Cerebellar nuclear complex (tissue), 1 donor: ENCODE measurements at places on chromosomes 13 and 19.

DNA sequence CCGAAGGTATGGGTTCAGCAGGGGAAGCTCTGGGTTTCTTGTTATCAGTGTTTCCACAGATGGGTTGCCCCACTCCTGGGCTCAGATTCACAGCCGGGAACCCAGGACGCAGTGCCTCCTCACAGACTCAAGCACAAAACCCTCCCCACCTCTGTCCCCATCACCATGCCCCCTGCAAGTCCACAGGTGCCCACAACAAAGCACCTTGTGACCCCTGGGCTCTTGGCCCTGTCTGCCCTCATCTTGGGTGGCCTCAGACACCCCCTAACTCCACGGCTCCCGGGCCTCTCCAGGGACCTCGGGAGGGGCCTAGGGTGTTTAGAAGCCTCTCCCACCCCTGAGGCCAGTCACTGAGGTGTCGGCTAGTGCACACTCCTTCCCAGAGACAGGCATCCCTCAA is 231.7 kb downstream of the TUBA3C start:
- DNase-seq: no peak

GRCh38 chr13:79456656-79457365 is 24.1 kb upstream of the NDFIP2 start:
- DNase-seq: no peak

DNA sequence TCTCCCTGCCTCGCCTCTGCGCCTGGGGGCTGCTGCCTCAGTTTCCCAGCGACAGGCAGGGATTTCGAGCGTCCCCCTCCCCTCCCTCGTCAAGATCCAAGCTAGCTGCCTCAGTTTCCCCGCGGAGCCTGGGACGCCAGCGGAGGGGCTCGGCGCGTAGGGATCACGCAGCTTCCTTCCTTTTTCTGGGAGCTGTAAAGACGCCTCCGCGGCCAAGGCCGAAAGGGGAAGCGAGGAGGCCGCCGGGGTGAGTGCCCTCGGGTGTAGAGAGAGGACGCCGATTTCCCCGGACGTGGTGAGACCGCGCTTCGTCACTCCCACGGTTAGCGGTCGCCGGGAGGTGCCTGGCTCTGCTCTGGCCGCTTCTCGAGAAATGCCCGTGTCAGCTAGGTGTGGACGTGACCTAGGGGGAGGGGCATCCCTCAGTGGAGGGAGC is 722 bp upstream of the ICAM1 start:
- no peak for DNase-seq

DNA sequence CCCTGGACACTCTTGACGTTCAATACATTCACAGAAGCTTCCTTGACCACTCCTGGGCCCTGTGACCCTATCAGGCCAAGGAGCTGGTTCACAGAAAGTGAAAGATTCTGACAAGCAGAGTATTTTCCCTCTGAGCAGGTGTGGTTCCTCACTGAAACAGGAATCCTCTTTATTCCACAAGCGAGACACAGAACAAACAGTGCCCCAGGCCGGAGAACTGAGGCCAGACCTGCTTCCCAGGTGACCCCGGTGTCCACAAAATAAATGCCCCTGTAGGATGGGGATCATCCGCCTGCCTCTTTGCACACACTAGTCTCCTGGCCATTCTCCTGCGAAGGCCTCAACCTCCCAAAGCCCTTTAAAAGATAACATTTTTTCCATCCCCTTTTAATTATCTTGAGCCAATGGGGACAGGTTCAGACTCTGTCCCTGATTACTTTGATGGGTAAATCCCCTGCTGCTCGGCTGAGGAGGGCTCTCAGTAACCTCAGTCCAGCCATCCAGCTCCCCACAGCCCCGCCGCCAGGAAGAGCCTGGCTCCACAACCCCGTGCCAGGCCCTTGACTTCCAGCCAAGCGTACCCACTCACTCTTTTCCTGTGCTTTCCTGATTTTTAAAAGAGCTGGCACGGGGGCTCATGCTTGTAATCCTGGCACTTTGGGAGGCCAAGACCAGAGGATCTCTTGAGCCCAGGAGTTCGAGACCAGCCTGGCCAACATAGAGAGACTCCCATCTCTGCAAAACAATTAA is 129.1 kb downstream of the FOXO1 start:
- DNase-seq: no peak

DNA sequence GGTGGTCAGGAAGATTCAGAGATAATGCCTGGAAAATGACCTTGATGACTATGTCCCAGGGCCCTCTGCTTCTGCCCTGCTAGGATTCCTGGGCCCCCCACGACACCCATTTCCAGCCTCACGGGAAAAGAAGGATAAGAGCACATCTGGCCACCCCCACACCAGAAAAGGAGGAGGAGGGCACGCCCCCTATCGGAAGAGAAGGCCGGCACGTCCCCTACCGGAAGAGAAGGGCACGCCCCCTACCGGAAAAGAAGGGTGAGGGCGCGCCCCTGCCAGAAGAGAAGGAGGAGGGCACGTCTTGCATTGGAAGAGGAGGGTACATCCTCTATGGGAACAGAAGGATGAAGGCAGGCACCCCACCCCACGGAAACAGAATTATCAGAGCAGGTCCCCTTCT is 84.3 kb downstream of the IER2 start:
- DNase-seq: no peak

DNA sequence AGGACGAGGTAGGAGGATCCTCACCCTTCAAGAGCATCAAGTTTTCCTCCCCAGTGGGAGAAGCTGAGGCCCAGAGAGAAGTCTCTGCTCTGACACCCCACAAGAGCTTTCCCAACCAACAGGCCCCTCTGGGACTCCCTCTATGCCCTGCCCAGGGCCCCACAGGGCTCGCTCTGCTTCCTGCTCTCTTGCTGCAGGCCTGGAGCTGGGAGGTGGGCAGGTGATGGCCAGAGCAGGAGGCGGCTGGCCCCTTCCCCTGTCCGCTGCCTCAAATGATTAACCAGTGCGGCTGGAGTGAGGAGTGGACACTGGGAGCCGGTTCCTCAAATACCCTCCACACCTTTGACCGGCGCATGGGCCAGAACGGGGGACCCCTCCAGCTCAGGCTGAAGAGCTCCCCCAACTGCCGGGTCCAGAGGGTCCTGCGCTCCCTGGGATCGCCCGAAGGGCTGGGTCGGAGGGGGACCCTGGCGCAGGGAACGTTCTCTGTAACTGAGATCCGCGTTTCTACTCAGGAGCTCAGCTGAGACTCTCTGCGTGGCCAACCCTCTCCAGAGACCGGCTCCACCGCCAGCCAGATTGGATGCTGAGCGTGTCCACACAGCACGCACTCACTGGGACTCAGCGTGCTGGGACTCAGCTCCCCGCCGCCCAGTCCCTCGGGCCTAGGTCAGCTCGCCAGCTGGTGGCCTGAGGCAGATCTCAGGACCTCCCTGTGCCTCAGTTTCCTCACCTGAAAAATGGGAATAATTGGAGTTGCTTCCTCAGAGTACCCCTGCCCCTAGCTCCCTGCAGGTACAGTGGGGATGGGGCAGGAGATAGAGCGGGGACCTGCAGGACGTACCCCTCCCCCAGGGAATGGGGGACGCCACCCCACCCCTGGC is 6.7 kb upstream of the ONECUT3 start:
- no peak for DNase-seq

GRCh38 chr13:23871616-23872220 is 17.5 kb downstream of the MIPEP start:
- no peak for DNase-seq

GRCh38 chr13:79581870-79582315 is 100.9 kb downstream of the NDFIP2 start:
- DNase-seq: no peak

- DNase-seq: no peak
Observed at GRCh38 chr19:36128392-36128736, 11.5 kb upstream of the CAPNS1 start.

- no peak for DNase-seq
Observed at GRCh38 chr19:38060331-38060730, 153.3 kb downstream of the SIPA1L3 start.

- DNase-seq: no peak
Observed at GRCh38 chr13:59531571-59532091, 632.1 kb downstream of the DIAPH3 start.

DNA sequence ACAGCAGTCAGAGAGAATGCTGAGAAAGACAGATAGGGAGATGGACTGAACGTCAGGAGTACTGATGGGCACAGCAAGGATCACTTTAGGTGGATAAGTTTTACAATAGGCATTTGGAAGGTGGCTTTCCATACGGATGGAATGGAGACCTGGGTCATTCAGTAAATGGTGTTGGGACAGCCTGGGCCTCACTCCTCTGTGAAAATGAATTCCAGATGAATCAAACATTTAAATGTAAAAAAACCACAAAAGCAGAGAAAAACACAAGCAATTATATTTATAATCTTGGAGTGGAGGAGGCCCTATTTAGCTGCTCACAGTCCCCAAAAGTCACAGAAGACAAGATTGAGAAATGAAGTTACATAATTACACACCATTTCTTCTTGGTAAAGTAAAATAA is 4.7 kb downstream of the IL17D start:
- DNase-seq: no peak

DNA sequence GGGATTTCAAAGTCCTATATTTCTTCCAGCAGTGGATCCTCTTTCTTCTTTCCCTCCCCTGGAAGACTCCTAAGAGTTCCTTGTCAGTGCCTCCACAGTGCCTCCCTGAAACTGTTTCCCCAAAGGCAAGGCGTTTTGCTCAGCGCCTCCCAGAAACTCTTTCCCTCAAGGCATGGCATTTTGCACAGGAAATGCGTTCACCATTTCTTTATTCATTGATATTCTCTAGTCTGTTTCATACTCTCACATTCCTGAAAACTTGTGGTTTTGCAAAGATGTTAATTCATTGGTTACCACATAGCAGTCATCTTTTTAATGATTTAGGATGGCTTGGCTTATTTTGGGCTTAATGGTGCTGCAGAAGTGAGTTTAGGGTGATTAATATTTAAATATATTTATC is 177.3 kb upstream of the SLC10A2 start:
- DNase-seq: no peak

DNA sequence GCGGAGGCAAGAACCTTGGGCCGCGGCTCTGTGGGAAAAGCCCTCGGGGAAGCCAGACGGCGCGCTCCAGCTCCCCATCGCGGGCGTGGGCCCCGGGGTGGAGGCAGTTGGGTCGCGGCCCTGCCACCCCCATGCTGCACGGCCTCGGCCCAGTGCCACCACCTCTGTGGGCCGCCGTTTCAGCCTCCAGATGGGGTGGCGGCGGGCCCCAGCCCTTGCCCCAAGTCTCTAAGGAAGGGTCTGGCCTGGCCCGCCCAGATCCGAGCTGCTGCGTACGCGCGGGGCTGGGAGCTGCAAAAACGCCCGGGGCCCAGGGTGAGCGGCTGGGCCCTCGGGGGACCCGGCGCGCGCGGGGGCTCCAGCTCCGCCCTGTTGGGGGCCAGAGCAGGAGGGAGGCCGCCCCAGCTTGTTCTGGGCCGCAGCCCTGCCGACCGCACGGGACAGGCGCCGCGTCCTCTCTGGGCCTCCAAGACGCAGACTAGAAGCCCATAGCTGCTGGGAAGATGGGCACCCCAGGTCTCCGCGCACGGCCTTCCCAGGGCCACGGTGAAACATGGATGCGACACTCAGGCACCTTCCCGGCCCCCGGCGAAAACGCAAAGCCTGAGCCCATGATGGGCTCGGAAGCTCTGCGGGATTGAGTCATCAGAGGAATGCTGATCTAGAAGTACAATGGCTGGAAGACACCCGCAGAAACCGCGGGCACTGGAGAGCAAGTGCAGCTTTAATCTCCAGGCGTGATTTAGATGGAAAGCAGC is 110.1 kb downstream of the KCTD15 start:
- DNase-seq: no peak

DNA sequence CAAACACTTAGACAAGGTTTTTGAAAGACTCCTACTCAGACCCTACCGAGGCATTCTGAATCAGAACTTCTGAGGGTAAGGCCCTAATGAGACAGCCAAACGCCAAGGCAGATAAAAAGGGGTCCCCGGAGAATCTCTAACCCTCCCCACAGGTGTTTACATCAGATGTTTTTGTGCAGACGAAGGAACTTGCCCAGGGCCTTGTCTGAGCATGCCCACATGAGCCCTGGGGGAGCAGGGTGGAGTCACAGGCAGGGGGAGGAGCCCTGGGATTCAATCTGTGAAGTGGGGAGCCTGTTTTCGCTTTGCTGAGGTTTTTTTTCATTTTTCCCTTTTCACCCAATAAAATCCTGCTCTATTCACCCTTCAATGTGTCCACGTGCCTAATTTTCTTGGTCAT is 61.6 kb upstream of the MED4 start:
- no peak for DNase-seq

- DNase-seq: no peak
Observed at GRCh38 chr13:101711307-101712025, 259.0 kb downstream of the ITGBL1 start.

- DNase-seq: no peak
Observed at GRCh38 chr19:6126335-6126974, 9.0 kb upstream of the ACSBG2 start.

DNA sequence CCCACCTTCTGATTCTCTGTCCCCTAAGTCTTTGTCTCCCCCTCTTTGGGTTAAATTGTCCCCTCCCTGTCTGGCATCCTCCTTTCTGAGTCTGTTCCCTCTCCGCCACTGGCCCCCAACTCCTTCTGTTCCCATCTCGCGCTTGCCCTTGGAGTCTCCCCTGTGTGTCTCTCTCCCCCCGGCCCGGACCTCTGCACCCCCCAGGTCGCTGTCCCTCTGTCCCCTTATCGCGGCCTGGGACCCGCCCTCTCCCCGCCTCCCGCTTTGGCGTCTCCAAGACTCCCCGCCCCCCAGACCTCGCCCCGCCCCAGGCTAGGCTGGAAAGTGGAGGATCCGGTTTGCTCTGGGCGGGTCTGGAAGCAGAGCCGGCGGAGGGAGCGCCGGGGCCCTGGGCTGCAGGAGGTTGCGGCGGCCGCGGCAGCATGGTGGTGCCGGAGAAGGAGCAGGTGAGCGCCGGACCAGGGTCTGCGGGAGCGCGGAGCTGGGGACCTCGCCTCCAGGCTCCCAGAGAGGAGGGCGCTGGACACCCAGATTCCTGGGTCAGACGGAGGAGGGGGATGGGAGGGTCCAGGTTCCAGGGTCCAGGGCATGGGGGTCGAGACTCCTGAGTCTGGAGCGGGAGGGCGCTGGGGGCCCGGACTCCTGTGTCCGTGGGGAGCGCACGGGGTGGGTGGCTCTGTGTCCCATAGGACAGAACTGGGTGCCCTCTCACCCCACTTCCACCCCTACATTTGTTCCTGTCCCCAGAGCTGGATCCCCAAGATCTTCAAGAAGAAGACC is at the start of gene TRPM4:
Gene TRPM4, plus strand, starts transcription at position 348 of the 780 bp plus-strand sequence. Its CDS starts 75 bp downstream, at position 423.
- no peak for DNase-seq

- no peak for DNase-seq
Observed at GRCh38 chr13:23578411-23579071, 8.3 kb downstream of the TNFRSF19 start.

GRCh38 chr13:43433691-43434141 is 353.1 kb downstream of the ENOX1 start:
- no peak for DNase-seq

GRCh38 chr13:81480634-81481033 is 1139.7 kb upstream of the SPRY2 start:
- DNase-seq: no peak

DNA sequence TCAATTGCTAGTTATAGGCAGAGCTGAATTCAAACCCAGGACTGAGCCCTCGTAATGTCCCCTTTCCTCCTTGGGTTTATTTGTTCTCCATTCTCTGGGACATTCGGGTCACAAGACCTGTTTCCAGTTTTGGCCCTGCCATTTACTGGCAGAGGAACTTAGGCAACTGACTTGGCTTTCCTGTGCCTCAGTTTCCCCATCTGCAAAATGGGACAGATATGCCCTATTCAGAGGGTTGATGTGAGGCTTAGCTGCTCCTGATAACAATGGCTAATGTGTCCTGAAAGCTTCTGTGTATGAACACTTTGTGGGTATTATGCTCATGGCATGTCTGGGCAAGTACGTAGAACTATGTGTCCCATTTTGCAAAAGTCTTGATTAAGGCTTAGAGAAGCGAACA is 996 bp downstream of the ZNF524 start:
- no peak for DNase-seq
